Posterior vena cava (tissue), 2 donors: ENCODE measurements at places on chromosomes 6 and 20. TPM values are rescaled to one million over a fixed set of nuclear protein-coding genes. Genes with fewer than 3 reads are reported as not detected.

The KCNK15 gene
- 4.5 TPM for total RNA-seq

GRCh38 chr6:104689551-104690205 lies 170.0 kb downstream of the HACE1 start:
- no peak for DNase-seq

The SNX14 gene
- total RNA-seq, result 77.0 TPM

The RNF144B gene
- 26.0 TPM for total RNA-seq

DNA sequence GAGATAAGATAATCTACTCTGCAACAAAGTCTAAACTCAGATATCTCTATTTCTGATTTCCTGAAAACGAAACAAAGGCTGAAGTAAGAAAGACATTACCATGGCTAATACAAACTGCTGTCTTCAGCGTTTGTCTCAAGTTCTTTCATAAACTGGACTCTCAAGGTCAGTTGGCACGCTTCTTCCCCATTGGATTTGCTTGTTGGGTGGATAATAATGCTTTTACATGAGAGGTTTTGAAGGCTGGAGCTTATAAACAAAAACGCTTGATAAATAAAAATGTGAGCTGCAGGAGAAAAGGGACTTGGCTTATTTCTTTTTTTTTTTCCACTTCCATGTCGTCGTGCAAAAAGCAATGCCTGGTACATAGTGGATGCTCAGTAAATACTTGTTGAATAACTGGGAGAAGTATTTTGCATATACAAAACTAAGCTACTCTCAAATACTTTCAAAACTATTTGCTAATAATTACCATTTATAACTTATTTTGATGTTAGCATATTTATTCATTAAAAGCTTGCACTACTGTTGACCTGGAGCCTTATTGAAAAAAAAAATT lies 65.7 kb upstream of the EEF1A1 start:
- DNase-seq, result no peak

The AGER gene
- 4.6 TPM for total RNA-seq

- DNase-seq, result no peak
Measured at GRCh38 chr20:25624500-25624939, 706 bp upstream of the NANP start.

The SCRT2 gene
- not detected for total RNA-seq

DNA sequence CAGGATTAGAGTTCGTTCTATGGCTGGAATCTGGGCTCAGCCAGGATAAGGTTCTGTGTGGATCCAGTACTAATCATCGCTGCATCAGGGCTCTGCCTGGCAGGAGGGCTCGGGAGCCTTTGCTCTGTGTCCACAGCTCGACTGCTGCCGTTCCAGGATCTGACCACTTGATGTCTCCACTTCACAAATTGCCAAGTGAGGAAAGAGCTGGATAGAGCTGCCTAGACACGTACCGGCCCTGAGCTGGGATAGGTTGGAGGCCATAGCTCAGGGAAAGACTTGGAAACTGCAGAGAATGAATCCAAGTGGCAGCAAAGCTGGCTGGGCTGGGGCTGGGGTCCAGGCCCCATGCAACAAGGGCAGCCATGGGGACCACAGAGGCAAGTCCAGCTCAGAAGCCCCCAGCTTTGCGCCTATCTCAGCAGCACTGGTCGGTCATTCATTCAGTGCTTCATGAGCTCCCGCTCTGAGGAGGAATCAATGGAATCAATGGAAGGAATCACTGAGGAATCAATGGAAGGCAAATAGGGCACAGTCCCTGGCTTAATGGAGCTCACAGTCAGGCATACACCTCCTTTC lies 38.0 kb upstream of the TOP1 start:
- peak; percentile 91 for DNase-seq

The THEMIS gene
- total RNA-seq, result 0.37 TPM

- DNase-seq, result no peak
Measured at GRCh38 chr6:52550870-52551269, 26.0 kb downstream of the TRAM2 start.

The ZSCAN23 gene
- total RNA-seq, result 2.8 TPM

The EFCAB8 gene
- total RNA-seq, result 0.28 TPM

- DNase-seq, result no peak
Measured at GRCh38 chr6:15776458-15776980, 113.7 kb upstream of the DTNBP1 start.

- no peak for DNase-seq
Measured at GRCh38 chr6:161908872-161909271, 635.0 kb upstream of the AGPAT4 start.

DNA sequence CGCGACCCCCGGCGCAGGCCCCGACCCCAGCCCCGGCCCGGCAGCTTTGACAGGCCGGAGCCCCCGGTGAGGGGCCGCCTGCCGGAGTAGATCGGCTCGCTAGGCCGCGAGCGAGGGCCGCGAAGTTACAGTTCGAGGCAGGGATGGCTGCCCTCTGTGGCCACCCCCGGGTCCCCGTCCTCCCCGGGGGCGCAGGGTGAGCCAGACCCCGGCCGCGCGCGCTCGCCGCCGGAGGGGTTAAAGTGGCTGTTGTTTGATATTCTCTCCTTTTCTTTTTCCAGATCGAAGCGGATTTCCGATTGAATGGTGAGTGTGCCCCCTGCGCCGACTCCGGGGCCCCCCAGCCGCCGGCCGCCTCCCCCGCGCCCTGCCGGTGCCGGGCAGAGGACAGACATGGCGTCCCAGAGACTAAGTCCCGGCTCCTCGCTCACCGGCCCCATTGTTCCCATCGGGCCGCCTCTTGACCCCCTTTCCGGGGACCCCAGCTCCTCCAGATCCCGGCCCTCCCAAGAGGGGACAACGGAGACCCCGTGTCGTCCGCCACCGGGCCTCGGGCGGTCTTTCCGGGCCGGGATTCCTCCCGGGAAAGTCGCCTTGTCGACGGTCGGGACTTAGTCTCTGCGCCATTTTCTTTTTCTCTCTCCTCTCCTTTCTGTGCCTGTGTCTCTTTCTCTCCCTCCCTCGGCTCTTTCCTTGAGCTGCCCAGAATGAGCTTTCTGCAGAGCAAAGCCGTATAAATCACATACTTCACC lies 704 bp downstream of the TOP1 start:
- DNase-seq, result no peak

The ERVFRD-1 gene
- 0.05 TPM for total RNA-seq

DNA sequence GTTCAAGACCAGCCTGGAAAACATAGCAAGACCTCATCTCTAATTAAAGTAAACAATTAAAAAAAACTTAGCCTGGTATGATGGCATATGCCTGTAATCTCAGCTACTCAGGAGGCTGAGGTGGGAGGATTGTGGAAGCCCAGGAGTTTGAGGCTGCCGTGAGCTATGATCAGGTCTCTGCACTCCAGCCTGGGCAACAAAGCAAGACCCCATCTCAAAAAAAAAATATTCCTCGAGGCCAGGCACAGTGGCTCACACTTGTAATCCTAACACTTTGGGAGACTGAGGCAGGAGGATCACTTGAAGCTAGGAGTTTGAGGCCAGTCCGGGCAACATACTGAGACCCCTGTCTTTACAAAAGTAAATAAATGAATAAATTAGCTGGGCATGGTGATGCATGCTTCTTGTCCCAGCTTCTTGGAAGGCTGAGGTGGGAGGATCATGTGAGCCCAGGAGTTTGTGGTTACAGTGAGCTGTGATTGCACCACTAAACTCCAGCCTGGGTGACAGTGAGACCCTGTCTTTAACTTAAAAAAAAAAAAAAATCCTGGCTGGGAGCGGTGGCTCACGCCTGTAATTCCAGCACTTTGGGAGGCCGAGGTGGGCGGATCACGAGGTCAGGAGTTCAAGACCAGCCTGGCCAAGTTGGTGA lies 9.3 kb upstream of the C2 start:
- no peak for DNase-seq

GRCh38 chr20:21355981-21356380 lies 41.3 kb downstream of the NKX2-4 start:
- no peak for DNase-seq

GRCh38 chr20:47099825-47100441 lies 205.3 kb downstream of the EYA2 start:
- no peak for DNase-seq

The TRIM15 gene
- not detected for total RNA-seq

The ISM1 gene
- 25.8 TPM for total RNA-seq

DNA sequence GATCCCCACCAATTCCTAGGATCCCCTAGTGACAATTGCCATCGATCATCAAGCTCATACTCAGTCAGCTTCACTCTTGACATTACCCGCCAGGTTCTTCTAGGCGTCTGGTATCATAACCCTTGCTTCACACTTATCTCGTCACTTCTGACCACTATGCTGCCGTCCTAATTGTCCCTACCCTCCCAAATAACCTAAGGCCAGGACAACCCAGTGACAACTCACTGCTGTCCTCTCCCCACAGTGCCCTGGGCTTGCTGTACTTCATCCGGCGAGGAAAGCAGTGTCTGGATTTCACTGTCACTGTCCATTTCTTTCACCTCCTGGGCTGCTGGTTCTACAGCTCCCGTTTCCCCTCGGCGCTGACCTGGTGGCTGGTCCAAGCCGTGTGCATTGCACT lies 3.7 kb downstream of the SYS1 start:
- DNase-seq, result no peak

- DNase-seq, result peak; percentile 97
Measured at GRCh38 chr6:1609648-1610496, at the start of gene FOXC1. TSS of gene FOXC1 (plus strand) at chr6:1609915. CDS start at chr6:1610446, 531 bp downstream.

DNA sequence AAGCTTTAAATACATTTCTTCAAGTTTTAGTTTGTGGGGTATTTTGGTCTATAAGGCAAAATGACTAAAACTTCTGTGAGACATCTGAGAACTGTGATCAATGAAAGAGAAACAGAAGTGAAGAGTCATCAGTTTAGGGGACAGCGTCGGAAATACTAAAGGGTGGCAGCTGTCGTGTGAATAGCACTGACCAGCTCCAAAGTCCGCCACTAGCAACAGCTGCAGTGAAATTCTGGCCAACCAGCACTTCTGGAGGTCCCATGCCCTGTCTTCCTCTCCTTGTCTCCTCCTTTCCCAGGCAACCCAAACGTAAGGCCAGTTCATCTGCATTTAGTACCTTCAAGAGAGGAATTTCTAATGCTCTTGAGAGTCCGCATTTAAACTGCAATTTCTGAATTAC lies 87.5 kb downstream of the DACT2 start:
- no peak for DNase-seq

DNA sequence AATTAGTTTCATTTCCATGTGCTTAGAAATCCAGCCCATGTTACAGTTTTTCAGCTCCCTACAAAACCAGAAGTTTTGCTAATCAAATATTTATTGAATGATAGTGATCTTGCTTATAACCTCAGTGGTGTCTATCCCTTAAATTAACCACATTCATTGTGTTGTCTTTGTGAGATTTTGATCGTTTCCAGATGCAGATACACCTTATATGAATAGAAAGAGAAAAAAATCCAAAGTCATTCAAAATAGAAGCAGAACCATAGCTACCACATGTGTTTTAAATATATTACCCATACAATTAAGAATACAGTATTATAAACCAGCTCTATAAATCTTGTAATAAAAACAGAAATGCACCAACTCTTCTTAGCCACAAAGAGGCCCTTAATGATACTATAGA lies 60.6 kb upstream of the RREB1 start:
- DNase-seq, result no peak

The AIF1 gene
- 18.1 TPM for total RNA-seq

DNA sequence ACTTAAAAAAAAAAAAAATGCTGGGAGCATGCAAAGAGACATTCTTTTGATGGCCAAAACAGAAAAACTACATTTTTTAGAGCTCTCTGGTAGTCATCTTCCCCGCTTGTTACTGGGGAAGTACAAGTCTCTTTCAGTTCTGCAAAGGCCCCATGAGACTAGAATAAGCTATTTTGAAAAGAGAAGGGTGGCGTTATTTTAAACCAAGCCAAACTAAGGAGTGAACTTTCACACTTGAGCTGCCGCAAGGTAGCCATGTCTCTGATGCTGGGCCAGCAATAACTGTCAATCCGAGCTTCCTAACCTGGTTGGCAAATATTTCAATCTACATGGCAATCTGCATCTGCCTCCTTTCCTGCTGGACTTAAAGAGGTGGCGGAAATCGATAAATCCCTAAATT lies 96.7 kb downstream of the L3MBTL3 start:
- no peak for DNase-seq

The ULBP2 gene
- total RNA-seq, result 0.51 TPM

DNA sequence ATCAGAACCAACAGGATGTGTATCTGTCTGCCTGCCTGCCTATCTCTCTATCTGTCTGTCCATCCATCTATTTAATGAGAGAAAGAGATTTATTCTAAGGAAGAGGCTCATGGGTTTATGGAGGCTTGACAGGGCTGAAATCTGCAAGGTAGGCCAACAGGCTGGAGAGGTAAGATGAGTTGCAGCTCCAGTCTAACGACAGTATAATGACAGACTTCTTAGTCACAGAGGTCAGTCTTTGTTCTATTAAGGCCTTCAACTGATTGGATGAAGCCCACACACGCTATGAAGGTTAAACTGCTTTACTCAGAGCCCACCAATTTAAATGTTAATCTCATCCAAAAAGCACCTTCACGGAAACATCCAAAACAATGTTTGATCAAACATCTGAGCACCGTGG lies 100.3 kb upstream of the ENPP5 start:
- no peak for DNase-seq

DNA sequence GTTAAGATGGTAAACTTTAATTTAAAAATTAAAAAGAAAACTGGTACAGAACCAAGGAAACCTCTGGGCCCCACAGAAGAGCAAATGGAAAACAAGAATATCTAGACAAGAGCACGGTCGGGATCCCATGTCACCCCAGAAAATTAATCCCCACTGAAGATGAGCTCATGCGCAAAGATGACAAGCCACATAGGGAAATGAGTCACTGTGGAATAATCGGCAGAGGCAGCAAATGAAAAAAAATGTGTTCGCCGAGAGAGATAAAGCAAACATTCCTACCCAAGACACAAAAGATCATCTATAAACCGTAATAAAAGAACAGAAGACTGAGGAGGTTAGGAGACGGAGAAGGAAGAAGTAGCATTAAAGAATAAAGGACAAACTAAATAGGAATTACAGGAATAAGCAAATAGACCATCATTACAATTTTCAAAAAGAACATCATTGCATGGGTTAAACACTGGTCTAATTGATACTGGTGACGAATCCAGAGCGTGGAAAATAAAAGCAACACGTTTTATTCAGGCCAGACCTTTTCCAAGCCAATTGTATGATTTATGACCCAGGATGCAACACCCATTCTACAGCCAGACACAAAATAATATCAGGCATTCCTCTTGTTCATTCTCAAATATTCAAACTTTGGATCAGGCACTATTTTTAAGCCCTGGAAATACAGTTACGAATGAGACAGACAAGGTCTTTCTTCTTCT lies 138.0 kb upstream of the ARID1B start:
- DNase-seq, result no peak

The ASIP gene
- total RNA-seq, result not detected

The SCAF8 gene
- 37.9 TPM for total RNA-seq

GRCh38 chr6:90631046-90631445 lies 44.2 kb upstream of the MAP3K7 start:
- no peak for DNase-seq

- DNase-seq, result no peak
Measured at GRCh38 chr6:86016567-86016966, 373.9 kb upstream of the SYNCRIP start.

The SYNDIG1 gene
- 11.3 TPM for total RNA-seq

GRCh38 chr6:62808565-62809293 lies 402.5 kb upstream of the FKBP1C start:
- no peak for DNase-seq

- no peak for DNase-seq
Measured at GRCh38 chr6:158634695-158635426, 9.7 kb downstream of the DYNLT1 start.
